ENCODE measurements at places on chromosomes 13 and 19.

DNA sequence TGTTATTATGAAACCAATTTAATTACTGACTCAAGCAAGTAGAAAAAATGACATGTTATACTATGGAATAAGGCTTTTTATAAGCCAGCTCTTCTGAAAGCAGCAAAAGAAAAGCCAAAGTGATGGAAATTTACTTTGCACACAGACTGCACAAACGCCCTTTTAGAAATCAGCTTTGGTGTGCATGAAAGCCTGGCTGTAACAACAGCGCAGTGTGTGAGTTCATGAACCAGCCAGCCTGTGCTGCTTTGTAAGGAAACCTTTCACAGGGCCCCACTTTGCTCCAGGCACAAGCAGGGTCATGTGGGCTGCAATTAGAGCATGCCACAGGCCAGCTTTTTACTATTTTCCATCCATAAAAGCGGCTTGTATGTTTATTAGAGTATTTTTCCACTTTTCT, 13.6 kb upstream of the IFT88 start:
- DNase-seq = no peak

- DNase-seq = no peak
These were observed 10.4 kb downstream of the KL start for GRCh38 chr13:33026489-33027152.

GRCh38 chr19:41753936-41754529, 1.3 kb upstream of the CEACAM6 start:
- peak; percentile 71 for DNase-seq

- no peak for DNase-seq
These were observed 13.9 kb downstream of the TFDP1 start for GRCh38 chr13:113598481-113598880.

DNA sequence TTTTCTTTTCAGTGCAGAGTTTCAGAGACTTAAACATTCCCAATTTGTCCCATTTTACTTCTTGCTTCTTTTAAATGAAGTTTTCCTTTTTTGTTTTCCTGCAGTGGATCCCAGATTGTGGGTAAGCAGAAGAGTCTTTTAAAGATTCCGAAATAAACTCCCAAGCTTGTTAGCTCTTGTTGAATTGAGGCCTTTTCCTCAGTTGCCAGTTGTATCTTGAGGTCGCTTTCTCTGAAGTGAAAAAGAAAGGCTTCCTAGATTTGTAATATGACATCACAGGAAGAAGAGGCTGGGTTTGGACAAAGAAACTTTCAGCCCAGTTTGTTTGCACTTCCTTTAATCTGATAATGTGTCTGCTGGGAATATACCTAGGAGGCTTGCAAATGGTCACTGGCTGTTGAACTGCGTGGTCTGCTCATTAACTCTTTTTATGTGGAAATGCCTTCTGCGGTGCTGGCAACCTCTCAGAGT, at the start of gene LPAR6:
Gene LPAR6 (minus strand): TSS at position 233 of the 471 bp plus-strand sequence. CDS start 690 bp downstream, outside the sequence.
- no peak for DNase-seq

DNA sequence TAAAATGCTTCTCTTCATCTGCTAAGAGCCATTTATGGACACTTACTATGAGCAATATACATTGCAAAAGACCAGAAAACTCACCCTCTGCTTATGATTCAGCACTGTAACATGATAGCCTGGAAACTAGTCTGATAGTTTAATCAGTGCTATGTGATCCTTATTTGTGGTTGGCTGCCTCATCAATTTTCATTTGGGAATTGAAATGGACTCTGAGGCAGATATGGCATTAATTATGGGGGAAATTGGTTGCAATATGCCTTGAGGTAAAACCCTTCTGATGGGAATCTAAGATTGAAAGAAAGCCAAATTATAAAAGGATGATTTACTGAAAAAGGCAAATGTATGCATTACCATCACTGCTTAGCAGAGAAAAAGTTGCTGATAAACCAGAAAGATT, 33.5 kb downstream of the FAM216B start:
- DNase-seq = no peak

- DNase-seq = no peak
These were observed 461 bp upstream of the HSPB6 start for GRCh38 chr19:35757231-35757748.

GRCh38 chr13:111623743-111624505, 303.5 kb downstream of the TEX29 start:
- no peak for DNase-seq

- DNase-seq = no peak
These were observed 216.5 kb downstream of the DCLK1 start for GRCh38 chr13:35914662-35915061.

GRCh38 chr19:1998712-1999708, 16.5 kb downstream of the BTBD2 start:
- no peak for DNase-seq

- no peak for DNase-seq
These were observed 36.7 kb downstream of the LNX2 start for GRCh38 chr13:27583645-27584044.

DNA sequence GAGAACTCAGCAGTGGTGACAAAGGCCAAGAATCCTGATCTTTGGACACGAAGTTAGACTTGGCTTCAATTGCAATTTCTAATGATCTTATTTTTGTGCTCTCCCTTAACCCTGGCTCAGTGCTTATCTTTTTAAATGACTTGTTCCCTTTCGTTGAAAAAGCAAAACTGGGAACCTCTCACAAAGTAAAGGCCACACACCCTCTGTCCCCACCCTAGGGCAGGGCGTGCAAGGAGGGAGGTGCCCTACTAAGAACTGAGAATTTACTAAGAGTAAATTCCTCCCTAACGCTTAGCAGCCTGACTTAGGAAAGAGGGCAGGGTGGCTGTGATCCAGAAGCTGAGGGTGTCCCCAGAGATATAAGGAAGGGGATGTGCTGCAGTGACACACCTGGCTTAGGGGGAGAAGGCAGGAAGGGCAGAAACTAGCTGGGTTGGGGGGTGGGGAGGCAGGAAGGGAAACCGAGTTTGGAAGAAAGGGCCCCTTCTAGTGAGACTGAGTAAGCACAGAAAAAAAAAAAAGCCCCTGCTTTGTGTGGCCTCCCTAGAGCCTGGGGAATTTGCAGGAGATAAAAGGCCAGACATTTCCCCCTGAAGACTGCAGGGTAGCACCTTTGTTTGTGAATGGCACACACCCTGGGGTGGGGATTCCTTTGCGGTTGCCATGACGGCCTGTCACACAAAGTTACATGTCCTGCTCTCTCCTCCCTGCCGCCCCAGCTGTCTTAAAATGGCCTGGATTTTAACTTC, 435.1 kb downstream of the EFNB2 start:
- DNase-seq = no peak

- no peak for DNase-seq
These were observed 7.2 kb downstream of the GADD45B start for GRCh38 chr19:2483084-2483483.

DNA sequence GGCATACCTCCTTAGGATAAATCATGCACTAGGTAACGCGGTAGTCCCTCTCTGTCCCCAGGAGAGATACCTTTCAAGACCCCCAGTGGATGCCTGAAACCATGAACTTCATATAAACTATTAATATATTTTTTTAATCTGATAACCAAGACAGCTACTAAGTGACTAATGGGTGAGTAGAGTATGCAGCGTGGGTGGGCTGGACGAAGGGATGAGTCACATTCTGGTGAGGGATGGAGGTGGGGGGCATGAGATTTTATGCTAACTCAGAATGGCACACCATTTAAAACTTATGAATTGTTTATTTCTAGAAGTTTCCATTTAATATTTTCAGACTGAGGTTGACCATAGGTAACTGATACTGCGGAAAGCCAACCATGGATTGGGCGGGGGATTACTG, 46.2 kb downstream of the CDK8 start:
- no peak for DNase-seq

GRCh38 chr13:39836038-39836437, 180.6 kb downstream of the COG6 start:
- no peak for DNase-seq

DNA sequence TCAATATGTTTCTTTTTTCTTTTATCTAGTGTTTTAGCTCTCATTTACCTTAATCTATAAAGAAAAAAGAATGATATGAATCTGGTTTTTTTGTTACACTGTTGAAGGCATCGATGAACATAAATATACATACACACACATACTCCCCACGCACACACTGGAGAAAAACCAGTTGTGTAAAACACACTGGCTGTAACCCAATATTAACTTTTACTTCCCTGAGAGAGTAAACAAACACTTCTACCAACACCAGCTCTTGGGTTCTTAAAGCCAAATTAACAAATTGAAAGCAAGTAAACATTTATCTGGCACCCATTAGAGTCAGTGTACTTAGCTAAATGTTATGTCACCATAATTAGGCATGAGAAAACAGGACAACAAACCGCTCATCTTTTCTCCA, 145.7 kb downstream of the ABCC4 start:
- DNase-seq = no peak

- no peak for DNase-seq
These were observed 133.8 kb downstream of the CRYL1 start for GRCh38 chr13:20391597-20392452.

DNA sequence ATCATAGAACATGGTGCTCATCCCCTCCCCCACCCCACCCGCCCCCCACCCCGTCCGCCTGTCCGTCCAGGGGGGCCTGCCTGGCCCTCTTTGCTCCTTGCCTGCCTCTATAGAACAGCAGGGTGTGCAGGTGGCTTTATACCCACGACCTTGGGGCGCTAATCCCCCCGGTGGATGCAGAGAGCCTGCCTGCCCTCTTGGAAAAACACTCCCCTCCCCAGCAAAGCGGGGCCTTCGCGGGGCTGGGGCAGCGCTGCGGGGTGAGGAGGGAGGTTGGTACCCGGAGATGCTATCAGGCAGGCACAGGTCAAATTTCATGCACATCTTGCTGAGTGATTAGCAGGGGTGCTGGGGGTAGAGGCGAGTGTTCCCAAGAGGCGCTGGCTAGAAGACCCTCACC, 21.9 kb downstream of the RFX1 start:
- no peak for DNase-seq

DNA sequence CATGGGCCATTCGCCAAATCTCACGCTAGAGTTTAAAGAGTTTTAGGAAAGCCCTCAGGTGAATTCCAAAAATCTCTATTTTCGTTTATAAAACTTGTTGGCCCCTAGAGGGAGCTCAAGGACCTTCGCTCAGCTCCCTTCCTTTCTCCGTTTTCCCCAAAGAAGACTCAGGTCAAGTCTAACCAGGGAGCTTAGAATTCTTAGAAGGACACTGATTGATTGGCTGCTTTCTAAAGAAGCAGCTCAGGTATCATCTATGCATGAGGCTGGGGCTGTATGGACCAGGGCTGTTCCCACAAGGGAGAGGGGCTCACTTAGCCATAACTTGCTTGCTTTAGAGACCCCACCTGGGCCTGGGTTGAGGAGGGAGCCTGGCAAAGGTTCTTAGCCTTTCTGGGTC, 20.5 kb downstream of the DZIP1 start:
- DNase-seq = no peak

DNA sequence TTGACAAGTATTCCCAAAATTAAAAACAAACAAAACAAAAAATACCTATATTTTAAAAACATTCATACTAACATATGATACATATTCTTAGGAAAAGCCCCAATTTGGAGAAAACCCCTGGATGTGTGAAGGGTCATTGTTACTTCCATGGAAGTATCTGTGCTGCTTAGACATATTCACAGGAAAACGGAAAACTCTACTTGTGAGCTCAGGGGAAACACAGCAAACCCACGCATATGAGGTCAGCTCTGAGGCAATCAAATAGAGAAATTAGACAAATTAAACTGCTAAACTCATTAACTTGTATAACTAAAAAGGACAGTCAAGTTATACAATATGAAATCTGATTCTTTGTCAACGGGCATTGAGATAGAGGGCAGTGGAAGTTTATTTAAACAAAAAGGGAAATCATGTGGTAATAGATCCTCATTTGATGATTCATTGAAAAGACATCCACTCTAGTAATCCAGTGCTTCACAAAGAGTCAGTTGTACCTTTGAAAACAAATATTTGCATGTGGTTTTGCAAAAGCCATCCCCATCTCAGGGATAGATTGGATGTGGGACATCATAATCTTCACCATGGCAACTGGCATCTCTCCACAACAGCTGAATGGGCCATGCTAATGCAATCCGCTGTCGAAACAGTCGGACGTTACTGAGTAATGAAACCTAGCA, 423.4 kb downstream of the ITGBL1 start:
- no peak for DNase-seq

DNA sequence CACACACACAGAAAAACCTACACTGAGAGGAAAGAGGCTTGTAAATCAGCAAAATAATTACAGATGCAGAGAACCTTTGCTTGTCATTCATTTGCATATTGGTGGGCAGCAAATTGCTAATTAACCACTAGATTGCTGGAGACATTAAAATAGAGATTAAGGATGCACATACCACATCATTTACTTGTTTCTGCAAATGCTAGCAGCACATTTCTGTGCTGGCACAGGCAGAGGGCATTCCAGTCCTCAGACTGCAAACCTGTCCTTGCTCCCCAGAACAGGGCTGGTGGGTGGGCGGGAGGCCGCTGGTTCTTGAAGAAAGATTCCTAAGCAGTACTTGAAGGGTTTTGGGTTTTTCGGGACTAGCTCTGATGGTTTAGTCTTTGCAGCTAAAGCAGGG, 941 bp upstream of the SIAH3 start:
- no peak for DNase-seq

- no peak for DNase-seq
These were observed 18.8 kb downstream of the CYTH2 start for GRCh38 chr19:48487948-48488347.

DNA sequence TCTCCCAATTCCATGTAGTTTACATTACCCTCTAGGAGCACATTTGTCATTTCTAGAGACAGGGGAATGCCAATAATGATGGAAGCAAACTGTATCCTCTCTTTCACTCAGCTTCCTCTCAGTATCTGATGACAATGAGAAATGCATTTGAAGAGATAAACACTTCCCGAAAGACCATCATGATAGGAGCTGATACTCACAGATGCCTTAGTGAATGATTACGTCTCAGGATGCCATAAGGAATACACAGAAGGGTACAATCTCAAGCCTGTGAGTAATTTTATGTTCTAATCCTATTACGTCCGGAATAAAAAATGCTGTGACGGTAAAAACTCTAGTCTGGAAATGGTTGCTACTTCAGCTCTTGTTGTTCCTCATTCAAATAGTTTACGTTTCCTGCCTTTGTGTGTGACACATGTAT, 663.8 kb upstream of the MIR17HG start:
- DNase-seq = no peak

DNA sequence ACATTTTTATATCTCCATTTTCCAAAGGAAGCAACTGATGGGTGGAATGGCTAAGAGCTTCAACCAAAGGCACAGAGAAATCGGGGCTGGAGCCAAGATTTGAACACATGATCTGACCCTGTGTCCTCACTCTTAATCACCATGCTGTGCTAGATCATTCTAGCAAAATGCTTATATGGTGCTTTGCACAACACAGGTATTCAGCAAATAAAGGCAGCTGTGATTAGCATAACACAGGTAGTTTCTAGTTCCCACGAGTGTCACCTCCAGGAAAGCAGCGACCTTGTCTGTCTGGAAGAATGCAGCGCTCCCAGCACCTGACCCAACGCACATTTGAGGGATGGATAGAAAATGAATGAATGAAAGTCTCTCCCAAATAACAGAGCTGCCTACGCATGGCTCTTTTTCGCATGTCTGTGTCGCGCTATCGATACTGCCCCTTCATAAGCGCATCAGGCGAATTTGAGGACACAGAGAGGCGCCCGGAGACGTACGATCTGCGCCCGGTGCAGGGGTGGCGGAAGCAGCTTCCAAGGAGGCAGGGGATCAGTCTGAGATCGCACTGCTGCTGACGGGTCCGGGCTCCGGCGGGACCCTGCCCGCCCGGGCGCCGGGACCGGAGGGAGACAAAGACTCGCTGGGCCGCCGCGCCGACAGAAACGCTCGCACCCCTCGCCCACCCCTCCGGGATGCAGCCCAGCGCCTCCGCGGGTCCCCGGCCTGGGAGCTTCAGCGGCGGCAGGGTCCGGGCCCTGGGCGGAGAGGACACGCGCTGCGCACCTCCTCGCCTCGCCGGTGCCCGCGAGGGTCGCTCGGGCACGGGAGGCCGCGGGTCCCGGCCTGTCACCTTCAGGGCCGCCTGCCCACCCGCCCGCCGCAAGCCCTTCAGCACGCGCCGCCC, 609 bp downstream of the EPS15L1 start:
- DNase-seq = no peak

Measured in CD4-positive, alpha-beta T cell treated with Interleukin-4 for 1 hour (primary cell).